ENCODE measurements at places on chromosomes 1 and 21.

- no peak for DNase-seq
These were observed 15.5 kb upstream of the SARS1 start for GRCh38 chr1:109198043-109198695.

DNA sequence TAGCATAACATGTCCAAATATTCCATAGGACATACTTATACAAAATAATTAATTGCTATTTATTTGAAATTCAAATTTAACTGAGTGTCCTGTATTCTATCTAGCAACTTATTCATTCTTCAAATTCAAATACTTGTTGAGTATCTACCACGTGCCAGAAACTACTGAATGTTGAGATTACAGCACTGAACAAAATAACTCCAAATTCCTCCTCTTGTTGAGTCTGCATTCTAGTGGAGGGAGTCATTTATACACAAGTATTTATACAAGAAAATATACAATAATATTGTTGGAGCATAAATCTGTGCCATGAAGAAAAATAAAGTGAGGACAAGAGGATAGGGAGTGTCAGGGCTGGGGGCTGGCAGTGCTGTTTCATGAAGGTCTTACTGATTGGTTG lies 43.7 kb upstream of the CDC42BPA start:
- DNase-seq: no peak

DNA sequence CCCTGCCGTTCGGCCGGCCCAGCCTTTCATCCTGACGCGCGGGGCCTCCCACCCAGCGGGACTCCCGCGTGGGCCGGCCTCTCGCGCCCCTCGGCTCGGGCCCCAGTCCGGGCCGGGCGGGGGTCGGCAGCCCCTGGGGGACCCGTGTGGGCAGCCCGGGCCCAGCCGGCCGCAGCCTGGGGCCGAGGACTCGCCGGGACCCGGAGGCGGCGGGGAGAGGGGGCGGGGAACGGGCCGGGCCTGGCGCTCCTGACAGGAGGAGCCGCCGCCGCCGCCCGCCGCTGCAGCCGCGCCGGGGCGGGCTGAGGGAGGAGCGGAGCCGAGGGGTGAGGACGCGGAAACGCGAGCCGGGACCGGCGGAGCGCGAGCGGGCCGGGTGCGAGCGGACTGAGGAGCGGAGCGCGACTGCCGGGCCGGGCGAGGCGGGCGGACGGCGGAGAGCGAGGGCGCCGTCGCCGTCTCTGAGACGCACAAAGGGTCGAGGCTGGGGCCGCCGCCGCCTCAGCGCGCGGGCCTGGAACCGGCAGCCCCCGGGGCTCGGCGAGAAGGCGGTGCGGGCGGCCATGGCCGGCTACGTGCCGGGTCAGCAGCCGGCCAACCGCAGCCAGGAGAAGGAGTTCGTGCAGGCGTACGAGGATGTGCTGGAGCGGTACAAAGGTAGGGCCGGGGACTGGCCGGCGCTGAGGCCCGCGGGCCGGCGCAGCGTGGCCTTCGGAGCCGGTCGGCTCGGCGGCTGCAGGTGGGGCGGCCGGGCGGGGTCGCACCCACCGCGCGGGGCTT lies 79.1 kb downstream of the NDUFS5 start:
- DNase-seq: no peak

DNA sequence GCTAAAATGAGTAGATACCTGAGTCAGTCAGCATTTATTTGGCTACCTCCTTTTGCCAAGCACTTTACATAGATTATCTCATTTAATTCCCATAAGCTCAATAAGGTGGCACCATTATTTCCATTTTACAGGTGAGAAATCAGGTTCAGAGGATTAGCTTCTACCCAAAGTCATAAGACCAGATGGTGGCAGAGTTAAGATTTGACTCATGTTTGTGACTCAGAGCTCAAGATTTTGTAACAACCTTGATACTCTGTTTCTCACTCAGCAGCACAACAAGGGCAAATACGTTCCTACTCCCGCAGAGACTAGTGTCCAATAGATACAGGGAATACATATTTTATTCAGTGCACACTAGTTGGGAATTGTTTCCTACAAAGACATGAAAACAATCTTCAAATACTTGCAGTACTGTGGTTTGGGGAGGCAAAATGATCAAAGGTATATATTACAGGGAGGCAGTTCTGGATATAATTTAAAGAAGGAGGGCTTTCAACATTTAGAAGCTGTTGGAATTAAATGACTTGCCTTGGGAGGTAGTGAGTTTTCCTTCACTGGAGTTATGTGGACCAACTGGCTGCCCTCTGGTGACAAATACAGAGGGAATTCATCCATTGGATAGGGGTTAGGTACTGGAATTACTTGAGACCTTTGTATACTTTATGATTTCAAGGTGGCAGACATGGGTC lies 3.6 kb downstream of the LEPR start:
- DNase-seq: peak; percentile 25

- DNase-seq: peak; percentile 4
These were observed 340.0 kb upstream of the DUSP10 start for GRCh38 chr1:222081859-222082258.

DNA sequence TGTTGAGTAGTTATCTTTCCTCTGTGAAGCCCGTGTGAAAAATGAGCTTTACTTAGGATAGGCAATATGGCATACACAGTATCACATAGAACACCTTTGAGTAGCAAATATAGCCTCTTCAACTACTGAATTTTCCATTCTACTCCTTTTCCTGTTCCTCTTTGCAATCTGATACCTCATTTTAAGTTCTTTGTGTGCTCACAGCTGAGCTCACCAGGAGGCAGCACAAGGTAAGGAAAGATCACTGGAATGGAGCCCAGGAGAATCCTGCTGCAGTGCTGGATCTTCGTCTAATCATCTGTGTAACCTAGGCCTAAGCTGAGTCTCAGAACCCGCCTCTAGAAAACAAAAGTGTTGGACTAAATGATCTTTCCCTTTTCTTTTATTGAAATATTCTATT lies 171.0 kb downstream of the LRRC40 start:
- no peak for DNase-seq
